ENCODE measurements at places on chromosomes 3 and 15. TPM values are rescaled to one million over a fixed set of nuclear protein-coding genes. Genes with fewer than 3 reads are reported as not detected.
A peak's percentile ranks its signal among the peaks of the same experiment; 100 is the strongest.

Gene SETMAR
- total RNA-seq, result 31.6 TPM

Gene BFSP2
- total RNA-seq, result not detected

Gene ERICH6
- 0.69 TPM for total RNA-seq

DNA sequence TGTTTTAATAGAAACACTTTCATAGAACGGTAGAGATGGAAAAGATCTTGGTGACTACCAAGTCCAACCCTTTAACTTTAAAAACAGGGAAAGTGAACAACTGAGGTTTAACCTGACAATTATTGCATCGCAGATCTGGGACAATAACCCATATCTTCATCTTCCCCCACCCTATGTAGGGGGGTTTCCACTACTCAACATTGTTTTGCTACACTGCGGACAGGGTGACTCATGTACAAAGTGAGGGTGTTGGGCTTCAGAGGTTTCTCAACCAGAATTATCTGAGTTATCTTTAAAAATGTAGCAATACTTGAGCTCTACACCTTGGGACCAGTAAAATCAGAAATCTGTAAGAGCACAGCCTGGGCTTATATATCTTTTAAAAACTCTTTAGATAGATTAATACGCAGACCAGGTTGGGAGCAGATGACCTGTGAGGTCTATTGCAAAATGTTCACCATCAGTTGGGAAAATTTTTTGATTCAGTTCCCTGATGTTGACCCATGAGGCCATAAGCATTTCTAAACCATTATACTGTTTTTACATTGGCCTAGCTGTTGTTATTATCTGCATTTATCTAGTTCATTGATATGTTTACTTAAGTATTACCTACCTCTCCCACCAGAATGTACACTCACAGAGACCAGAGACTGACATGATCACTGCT is 103.6 kb upstream of the ICE2 start:
- no peaks in the 10 kb centered on the region for H3K4me1 ChIP-seq
- H3K27ac ChIP-seq, result no peak overlapping the region
- no peaks in the 10 kb centered on the region for H3K27me3 ChIP-seq
- H3K4me3 ChIP-seq, result no peak overlapping the region
- no peaks in the 10 kb centered on the region for H3K36me3 ChIP-seq

Gene MKRN3
- total RNA-seq, result 1.4 TPM

- H3K36me3 ChIP-seq, result peaks cover 18% of the 10 kb centered on the region
- peak overlapping the region; percentile 68 for H3K4me3 ChIP-seq
- peak overlapping the region; percentile 89 for H3K27ac ChIP-seq
- DNase-seq, result no peak
- peaks cover 59% of the 10 kb centered on the region for H3K4me1 ChIP-seq
Measured at GRCh38 chr15:47507221-47507985, 209.9 kb upstream of the SEMA6D start.

Gene TMC3
- total RNA-seq, result not detected

Gene EHHADH
- total RNA-seq, result 4.9 TPM

- H3K27ac ChIP-seq, result no peak overlapping the region
- no peaks in the 10 kb centered on the region for H3K27me3 ChIP-seq
- DNase-seq, result no peak
- H3K36me3 ChIP-seq, result no peaks in the 10 kb centered on the region
- peaks cover 35% of the 10 kb centered on the region for H3K4me1 ChIP-seq
Measured at GRCh38 chr3:128237348-128238183, 84.3 kb downstream of the EEFSEC start.

GRCh38 chr3:55203006-55203405 is 275.1 kb upstream of the LRTM1 start:
- H3K4me3 ChIP-seq, result no peak overlapping the region
- no peaks in the 10 kb centered on the region for H3K27me3 ChIP-seq
- H3K4me1 ChIP-seq, result no peaks in the 10 kb centered on the region
- no peak for DNase-seq
- no peaks in the 10 kb centered on the region for H3K36me3 ChIP-seq
- H3K27ac ChIP-seq, result no peak overlapping the region

Gene PARP3
- total RNA-seq, result 3.8 TPM

- peaks cover 43% of the 10 kb centered on the region for H3K4me1 ChIP-seq
- DNase-seq, result no peak
- peaks cover 27% of the 10 kb centered on the region for H3K27me3 ChIP-seq
- H3K27ac ChIP-seq, result no peak overlapping the region
Measured at GRCh38 chr15:47767035-47767434, 49.7 kb downstream of the SEMA6D start.

DNA sequence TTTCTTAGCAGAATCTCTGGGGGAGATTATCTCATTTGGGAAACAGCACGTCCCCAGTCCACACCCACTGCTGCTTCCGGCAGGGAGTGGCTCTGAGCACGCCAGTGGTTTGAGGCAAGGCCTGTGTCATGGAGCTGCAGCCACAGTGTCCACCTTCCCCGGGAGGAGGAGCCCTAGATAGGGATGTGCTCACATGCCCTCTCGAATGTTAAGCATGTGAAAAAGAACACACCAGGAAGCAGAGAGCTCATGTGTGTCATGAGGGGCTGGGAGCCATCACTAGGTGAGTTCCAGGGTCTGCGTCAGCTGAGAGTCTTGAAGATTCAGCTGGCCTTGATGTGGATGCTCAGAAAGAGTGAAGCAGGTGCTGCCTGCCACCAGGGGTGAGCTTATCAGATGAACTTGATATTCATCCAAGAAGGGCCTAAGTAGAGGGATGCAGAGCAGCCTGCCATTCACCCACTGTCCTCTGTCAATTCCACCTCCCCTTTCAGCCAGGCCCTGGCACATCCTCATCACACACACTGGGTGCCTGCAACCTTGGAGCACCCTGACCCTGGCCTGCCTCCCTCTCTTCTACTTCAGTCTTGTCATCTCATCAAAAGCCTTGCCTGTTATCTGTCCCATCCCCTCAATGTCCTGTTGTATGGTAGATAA is 16.3 kb downstream of the ITGA11 start:
- DNase-seq, result no peak
- no peaks in the 10 kb centered on the region for H3K36me3 ChIP-seq
- peaks cover 8% of the 10 kb centered on the region for H3K4me1 ChIP-seq
- peaks cover 4% of the 10 kb centered on the region for H3K27me3 ChIP-seq

Gene RBMS3
- total RNA-seq, result 65.1 TPM
